Astrocyte (in vitro differentiated cells and primary cell): ENCODE measurements at places on chromosomes 16 and 17.
A peak's percentile ranks its signal among the peaks of the same experiment; 100 is the strongest.

- H3K36me3 ChIP-seq, result no peaks in the 10 kb centered on the region
- no peak for DNase-seq
- H3K4me3 ChIP-seq, result no peak overlapping the region
These were observed 83.1 kb downstream of the SDK2 start for GRCh38 chr17:73561111-73561510.

- no peak overlapping the region for H3K4me3 ChIP-seq
- H3K36me3 ChIP-seq, result peaks cover 1% of the 10 kb centered on the region
- H3K27me3 ChIP-seq, result no peaks in the 10 kb centered on the region
These were observed 18.3 kb upstream of the EFCAB13 start for GRCh38 chr17:47305302-47305923.

- no peaks in the 10 kb centered on the region for H3K27me3 ChIP-seq
- H3K36me3 ChIP-seq, result no peaks in the 10 kb centered on the region
- peaks cover 38% of the 10 kb centered on the region for H3K4me1 ChIP-seq
- DNase-seq, result no peak
These were observed 169.6 kb downstream of the SEC14L1 start for GRCh38 chr17:77310336-77310735.

DNA sequence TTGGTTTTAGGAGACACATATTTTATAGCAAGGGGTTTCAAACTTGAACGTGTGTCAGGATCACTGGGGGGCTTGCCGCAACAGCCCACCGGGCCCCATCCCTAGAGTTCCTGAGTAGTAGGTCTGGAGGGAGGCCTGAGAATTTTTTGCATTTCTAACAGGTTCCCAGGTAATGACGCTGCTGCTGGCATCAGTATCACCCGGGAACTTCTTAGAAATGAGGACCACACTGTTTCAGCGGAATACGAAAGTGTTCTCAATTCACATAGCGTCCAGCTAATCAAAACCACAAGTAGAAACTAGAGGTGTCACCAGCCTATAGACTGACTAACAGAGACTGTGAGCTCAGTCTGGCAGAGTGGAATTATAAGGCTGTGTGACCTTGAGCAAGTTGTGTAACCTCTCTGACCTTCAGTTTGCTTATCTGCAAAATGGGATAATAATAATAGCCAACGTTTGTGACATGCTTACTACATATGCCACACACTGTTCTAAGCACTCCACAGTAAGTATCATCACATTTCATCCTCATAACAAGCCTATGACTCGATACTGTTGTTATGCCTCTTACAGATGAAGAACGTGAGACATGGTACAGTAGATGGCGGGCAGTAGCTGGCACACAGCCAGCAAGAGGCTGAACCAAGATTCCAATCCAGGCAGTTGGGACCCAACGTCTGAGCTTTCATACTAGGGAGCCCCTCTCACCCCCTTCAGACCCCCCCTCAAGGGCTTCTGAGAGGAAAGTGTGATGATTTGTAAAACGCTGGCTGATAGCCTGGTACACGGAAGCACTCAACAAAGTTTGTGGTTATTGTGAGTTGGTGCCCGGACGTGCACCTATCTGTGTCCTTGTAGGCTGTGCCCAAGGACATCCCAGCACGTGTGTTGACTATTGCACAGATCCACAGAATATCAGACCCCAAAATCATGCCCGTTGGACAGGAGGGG lies 4.6 kb upstream of the ICAM2 start:
- H3K4me3 ChIP-seq, result no peak overlapping the region
- H3K4me1 ChIP-seq, result no peaks in the 10 kb centered on the region
- no peak overlapping the region for H3K27ac ChIP-seq
- no peak for DNase-seq
- no peaks in the 10 kb centered on the region for H3K27me3 ChIP-seq
- H3K36me3 ChIP-seq, result no peaks in the 10 kb centered on the region

GRCh38 chr16:4115949-4116318 lies 308 bp downstream of the ADCY9 start:
- no peak overlapping the region for H3K27ac ChIP-seq
- H3K36me3 ChIP-seq, result no peaks in the 10 kb centered on the region
- no peaks in the 10 kb centered on the region for H3K27me3 ChIP-seq

DNA sequence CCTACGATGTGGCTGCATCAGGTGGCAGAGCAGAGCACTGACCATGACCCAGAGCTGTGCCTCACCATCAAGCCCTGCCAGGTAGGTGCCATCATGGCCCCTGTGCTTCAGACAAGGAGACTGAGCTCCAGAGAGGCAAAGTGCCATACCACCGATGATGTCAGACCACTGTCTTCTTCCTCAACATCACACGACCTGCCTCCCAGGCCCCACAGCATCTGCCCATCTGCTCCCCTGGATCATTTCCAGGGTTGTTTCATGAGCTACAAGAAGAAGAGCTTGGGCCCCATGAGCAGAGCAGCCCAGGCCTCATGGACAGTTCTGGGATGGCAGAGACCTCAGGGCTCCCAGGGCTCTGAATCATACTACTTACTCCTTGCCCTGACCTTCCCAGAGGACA lies 9.9 kb downstream of the XYLT1 start:
- H3K4me3 ChIP-seq, result no peak overlapping the region
- peaks cover 14% of the 10 kb centered on the region for H3K4me1 ChIP-seq
- H3K36me3 ChIP-seq, result peaks cover 3% of the 10 kb centered on the region

DNA sequence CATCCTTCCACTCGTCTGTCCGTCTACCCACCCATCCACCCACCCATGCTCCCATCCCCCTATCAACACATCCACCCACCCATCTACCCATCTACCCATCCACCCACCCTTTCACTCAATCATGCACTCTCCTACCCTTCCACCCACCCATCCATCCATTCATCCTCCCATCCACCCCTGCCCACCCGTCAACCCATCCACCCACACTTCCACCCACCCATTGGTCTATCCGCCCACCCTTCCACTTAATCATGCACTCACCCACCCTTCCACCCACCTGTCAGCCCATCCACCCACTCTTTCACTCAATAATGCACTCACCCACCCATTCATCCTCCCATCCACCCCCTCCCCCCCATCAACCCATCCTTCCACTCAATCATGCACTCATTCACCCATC lies 250.0 kb upstream of the EEF2KMT start:
- H3K27me3 ChIP-seq, result no peaks in the 10 kb centered on the region
- DNase-seq, result no peak
- H3K36me3 ChIP-seq, result no peaks in the 10 kb centered on the region
- no peak overlapping the region for H3K27ac ChIP-seq

DNA sequence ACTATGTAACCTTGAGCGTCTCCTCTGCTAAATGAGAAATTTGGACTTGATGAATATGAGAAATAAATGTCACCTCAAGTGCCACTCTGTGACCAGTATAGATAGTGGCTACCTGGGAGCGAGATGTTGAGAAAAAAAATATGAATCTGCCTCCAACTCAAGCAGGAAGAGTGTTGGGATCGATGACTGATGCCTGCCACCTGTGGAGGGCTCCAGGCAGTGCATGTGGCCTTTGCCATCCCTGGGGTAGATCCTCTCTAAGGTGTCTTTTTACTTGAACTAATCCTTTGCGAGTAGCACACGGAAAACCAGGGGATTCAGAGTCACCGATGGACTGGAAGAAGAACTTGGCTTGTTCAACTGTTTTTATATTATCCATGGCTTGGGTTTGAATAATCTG lies 9.4 kb downstream of the CCDC182 start:
- H3K4me3 ChIP-seq, result no peak overlapping the region
- peaks cover 41% of the 10 kb centered on the region for H3K27me3 ChIP-seq
- no peaks in the 10 kb centered on the region for H3K4me1 ChIP-seq

GRCh38 chr16:27628241-27628942 lies 78.4 kb downstream of the KATNIP start:
- H3K27me3 ChIP-seq, result no peaks in the 10 kb centered on the region
- no peak overlapping the region for H3K27ac ChIP-seq
- no peaks in the 10 kb centered on the region for H3K36me3 ChIP-seq
- no peak for DNase-seq

DNA sequence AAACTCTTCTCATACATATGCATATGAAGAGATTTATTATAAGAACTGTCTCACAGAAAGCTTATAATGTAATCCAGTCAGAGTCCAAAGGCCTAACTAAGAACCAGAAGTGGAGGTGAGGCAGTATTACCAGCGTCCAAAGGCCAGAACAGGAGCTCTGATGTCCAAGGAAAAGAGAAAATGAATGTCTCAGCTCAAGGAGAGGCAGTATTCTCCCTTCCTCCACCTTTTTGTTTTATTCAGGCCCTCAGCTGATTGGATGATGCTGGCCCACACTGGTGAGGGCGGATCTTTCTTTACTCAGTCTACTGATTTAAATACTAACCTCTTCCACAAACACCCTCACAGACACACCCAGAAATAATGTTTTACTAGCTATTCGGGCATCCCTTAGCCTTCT lies 43.4 kb downstream of the FBXL20 start:
- no peak overlapping the region for H3K4me3 ChIP-seq
- no peak for DNase-seq
- no peaks in the 10 kb centered on the region for H3K4me1 ChIP-seq
- H3K27ac ChIP-seq, result no peak overlapping the region
- H3K36me3 ChIP-seq, result no peaks in the 10 kb centered on the region

DNA sequence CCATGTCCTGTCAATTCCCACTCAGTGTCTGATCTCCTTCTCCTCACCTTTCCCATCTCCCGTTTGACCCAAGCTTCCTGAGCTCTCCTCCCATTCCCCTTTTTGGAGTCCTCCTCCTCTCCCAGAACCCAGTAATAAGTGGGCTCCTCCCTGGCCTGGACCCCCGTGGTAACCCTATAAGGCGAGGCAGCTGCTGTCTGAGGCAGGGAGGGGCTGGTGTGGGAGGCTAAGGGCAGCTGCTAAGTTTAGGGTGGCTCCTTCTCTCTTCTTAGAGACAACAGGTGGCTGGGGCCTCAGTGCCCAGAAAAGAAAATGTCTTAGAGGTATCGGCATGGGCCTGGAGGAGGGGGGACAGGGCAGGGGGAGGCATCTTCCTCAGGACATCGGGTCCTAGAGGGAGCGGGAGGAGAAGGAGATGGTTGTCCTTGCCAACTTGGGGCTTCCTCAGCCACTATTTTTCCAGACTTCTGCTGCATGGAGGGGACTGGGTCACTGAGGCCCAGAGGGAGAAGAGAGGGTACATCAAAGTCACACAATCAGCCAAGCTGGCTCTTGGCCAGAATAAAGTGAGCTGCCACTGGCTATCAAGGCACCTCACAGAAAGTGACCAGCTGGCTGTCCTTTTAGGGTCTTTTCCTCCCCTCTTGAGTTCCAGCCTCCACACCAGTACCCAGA lies 1.9 kb upstream of the TBC1D10B start:
- peaks cover 22% of the 10 kb centered on the region for H3K4me1 ChIP-seq
- H3K27ac ChIP-seq, result no peak overlapping the region
- no peaks in the 10 kb centered on the region for H3K27me3 ChIP-seq

DNA sequence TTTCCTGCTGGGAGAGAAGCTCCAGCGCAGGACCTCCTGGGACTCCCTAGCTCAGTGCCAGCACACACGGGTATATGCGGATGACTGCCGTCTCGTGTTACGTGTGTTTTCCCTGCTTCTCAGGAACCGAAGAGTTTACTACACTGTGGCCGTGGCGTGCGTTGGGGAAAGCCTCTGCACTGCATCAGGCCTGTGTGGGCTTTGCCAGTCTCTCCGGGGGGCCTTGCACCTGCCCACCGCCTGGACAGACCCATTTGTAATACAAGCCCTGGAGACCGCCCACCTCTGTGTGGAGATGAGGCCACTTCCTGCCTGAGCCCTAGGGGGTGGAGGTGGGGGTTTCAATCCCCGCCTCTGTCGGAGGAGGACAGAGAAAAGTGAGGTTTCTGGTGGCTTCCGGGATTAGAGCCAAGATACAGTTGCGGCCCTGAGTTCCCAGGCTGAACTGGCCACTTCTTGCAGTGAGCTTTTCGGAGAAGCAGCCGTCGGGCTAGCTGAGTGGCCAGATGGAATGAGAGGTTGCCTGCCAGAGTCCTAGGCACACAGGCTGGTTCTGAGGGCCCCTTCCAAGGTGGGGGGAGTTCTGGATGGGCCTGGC lies 43.4 kb upstream of the GSE1 start:
- no peaks in the 10 kb centered on the region for H3K36me3 ChIP-seq
- H3K4me1 ChIP-seq, result peaks cover 34% of the 10 kb centered on the region
- no peak overlapping the region for H3K4me3 ChIP-seq

GRCh38 chr16:20904507-20905081 lies 4.0 kb downstream of the LYRM1 start:
- peaks cover 50% of the 10 kb centered on the region for H3K4me1 ChIP-seq
- H3K4me3 ChIP-seq, result peak overlapping the region; percentile 22
- peak; percentile 98 for DNase-seq
- peak overlapping the region; percentile 65 for H3K27ac ChIP-seq
- no peaks in the 10 kb centered on the region for H3K36me3 ChIP-seq

- H3K4me1 ChIP-seq, result no peaks in the 10 kb centered on the region
- DNase-seq, result peak; percentile 39
- H3K27me3 ChIP-seq, result no peaks in the 10 kb centered on the region
- H3K36me3 ChIP-seq, result no peaks in the 10 kb centered on the region
These were observed 196.1 kb downstream of the GSG1L start for GRCh38 chr16:27867122-27868110.

GRCh38 chr17:2400877-2401425 lies at the start of gene MNT:
Gene MNT, minus strand, starts transcription at chr17:2401060. Its CDS starts 348 bp downstream, at chr17:2400712.
- H3K4me3 ChIP-seq, result peak within 1 kb of the TSS; percentile 84
- DNase-seq, result peak; percentile 87
- no peaks in the 10 kb centered on the region for H3K36me3 ChIP-seq

DNA sequence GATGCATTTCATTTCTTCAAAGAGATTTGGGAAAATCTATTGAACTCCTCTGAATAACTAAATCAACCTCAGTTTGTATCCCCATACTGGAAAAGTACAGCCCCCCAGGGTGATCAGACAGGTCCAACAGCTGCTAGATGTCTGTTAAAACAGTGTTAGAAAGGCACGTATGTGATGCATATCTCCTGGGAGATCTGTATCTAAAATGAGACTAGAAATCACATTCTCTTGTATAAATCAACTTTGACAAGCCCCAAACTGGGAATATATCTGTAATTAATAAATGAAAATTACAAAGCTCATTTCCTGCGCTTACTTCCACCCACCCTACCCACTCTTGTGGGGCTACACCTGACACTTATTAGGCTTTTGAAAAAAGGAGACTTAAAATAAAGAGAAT lies 3.8 kb upstream of the KIF2B start:
- no peaks in the 10 kb centered on the region for H3K27me3 ChIP-seq
- no peak overlapping the region for H3K4me3 ChIP-seq
- H3K4me1 ChIP-seq, result no peaks in the 10 kb centered on the region
- DNase-seq, result no peak
- H3K36me3 ChIP-seq, result no peaks in the 10 kb centered on the region

DNA sequence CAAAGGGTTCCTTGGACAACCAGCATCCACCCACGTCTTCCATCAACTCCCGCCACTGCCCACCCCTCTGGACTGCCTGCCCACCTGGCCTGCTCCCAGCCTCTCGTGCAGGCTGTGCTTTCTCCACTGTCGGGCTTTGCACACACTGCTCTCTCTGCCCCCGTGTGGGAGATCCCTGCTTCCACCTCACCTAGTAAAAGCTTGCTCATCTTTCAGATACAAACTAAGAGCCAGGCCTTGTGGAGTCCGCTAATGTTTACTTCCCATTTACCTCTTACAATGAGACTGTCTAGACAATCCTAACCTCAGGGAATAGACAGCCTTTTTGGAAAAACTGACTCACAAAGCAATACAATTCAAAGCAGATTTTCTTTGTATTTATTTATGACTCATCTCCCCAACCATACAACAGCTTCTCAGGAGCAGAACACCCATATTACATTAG lies 67.6 kb downstream of the USP31 start:
- no peak overlapping the region for H3K4me3 ChIP-seq
- H3K27ac ChIP-seq, result peak overlapping the region; percentile 65
- H3K4me1 ChIP-seq, result peaks cover 20% of the 10 kb centered on the region
- peak; percentile 87 for DNase-seq

GRCh38 chr17:68197997-68198930 lies 49.6 kb upstream of the AMZ2 start:
- H3K27ac ChIP-seq, result no peak overlapping the region
- no peak overlapping the region for H3K4me3 ChIP-seq
- DNase-seq, result no peak
- H3K36me3 ChIP-seq, result no peaks in the 10 kb centered on the region
- H3K4me1 ChIP-seq, result peaks cover 5% of the 10 kb centered on the region
